Fibroblast of lung (primary cell): ENCODE measurements at places on chromosomes 2 and 18. TPM values are rescaled to one million over a fixed set of nuclear protein-coding genes. Genes with fewer than 3 reads are reported as not detected.

NDUFB3 gene
- 117 and 121 TPM in 2 replicates for polyA plus RNA-seq

COL4A3 gene
- 0.05 and 0.12 TPM in 2 replicates for polyA plus RNA-seq

PPIL3 gene
- 28.2 and 58.9 TPM in 2 replicates for polyA plus RNA-seq

MC4R gene
- not detected in 2 replicates for polyA plus RNA-seq

NPHP1 gene
- 3.7 and 5.1 TPM in 2 replicates for polyA plus RNA-seq

CRYGD gene
- not detected in 2 replicates for polyA plus RNA-seq

L3MBTL4 gene
- 0.02 and 0.06 TPM in 2 replicates for polyA plus RNA-seq

ADRA2B gene
- polyA plus RNA-seq: 0.07 TPM in 1 of 2 replicates, not detected in the other

IL18RAP gene
- not detected in 2 replicates for polyA plus RNA-seq

RAB6C gene
- 0.05 and 0.10 TPM in 2 replicates for polyA plus RNA-seq

UGT1A3 gene
- not detected in 2 replicates for polyA plus RNA-seq

DUSP19 gene
- 2.4 and 2.6 TPM in 2 replicates for polyA plus RNA-seq

LAMA3 gene
- 0.75 and 1.9 TPM in 2 replicates for polyA plus RNA-seq

NRP2 gene
- 16.6 and 23.9 TPM in 2 replicates for polyA plus RNA-seq

DHRS9 gene
- polyA plus RNA-seq: not detected in 2 replicates

UNC80 gene
- under 0.01 TPM in 1 of 2 replicates, not detected in the other for polyA plus RNA-seq

LONRF2 gene
- 0.01 and 0.03 TPM in 2 replicates for polyA plus RNA-seq

KIF5C gene
- 0.09 and 0.17 TPM in 2 replicates for polyA plus RNA-seq

CDK5R2 gene
- polyA plus RNA-seq: 0.02 and 0.05 TPM in 2 replicates

NEU2 gene
- not detected in 2 replicates for polyA plus RNA-seq

IRS1 gene
- 14.3 and 24.0 TPM in 2 replicates for polyA plus RNA-seq

GALNT5 gene
- polyA plus RNA-seq: 51.5 and 63.7 TPM in 2 replicates

TMEM198 gene
- polyA plus RNA-seq: 0.49 and 0.70 TPM in 2 replicates

OTOS gene
- not detected in 2 replicates for polyA plus RNA-seq

LOXL3 gene
- polyA plus RNA-seq: 13.7 and 20.6 TPM in 2 replicates

RND3 gene
- polyA plus RNA-seq: 363 and 403 TPM in 2 replicates

BMPR2 gene
- polyA plus RNA-seq: 44.1 and 65.8 TPM in 2 replicates

SNTG2 gene
- 0.06 TPM in 1 of 2 replicates, not detected in the other for polyA plus RNA-seq

CYP26B1 gene
- 0.02 and 0.09 TPM in 2 replicates for polyA plus RNA-seq

FBXO48 gene
- polyA plus RNA-seq: 0.65 and 0.77 TPM in 2 replicates

GRHL1 gene
- polyA plus RNA-seq: 0.65 and 0.69 TPM in 2 replicates

IL36G gene
- not detected in 2 replicates for polyA plus RNA-seq

GALR1 gene
- not detected in 2 replicates for polyA plus RNA-seq

SERPINB12 gene
- polyA plus RNA-seq: 0.07 TPM in 1 of 2 replicates, not detected in the other

UGT1A4 gene
- polyA plus RNA-seq: not detected in 2 replicates

MBOAT2 gene
- 44.8 and 68.3 TPM in 2 replicates for polyA plus RNA-seq

LIMS4 gene
- 0.14 and 1.5 TPM in 2 replicates for polyA plus RNA-seq

DARS1 gene
- 96.0 and 110 TPM in 2 replicates for polyA plus RNA-seq

C2orf92 gene
- 0.41 and 1.1 TPM in 2 replicates for polyA plus RNA-seq

CDH7 gene
- not detected in 2 replicates for polyA plus RNA-seq

TUBB6 gene
- polyA plus RNA-seq: 549 and 646 TPM in 2 replicates

STARD6 gene
- polyA plus RNA-seq: 0.39 and 0.42 TPM in 2 replicates

ADAM23 gene
- 2.7 and 9.5 TPM in 2 replicates for polyA plus RNA-seq

TLX2 gene
- polyA plus RNA-seq: not detected in 2 replicates

ARHGAP15 gene
- polyA plus RNA-seq: 0.07 and 0.27 TPM in 2 replicates

SOS1 gene
- polyA plus RNA-seq: 20.2 and 24.9 TPM in 2 replicates

ARHGAP28 gene
- 3.3 and 8.5 TPM in 2 replicates for polyA plus RNA-seq

LCT gene
- not detected in 2 replicates for polyA plus RNA-seq

PMAIP1 gene
- 8.5 and 15.9 TPM in 2 replicates for polyA plus RNA-seq

NGEF gene
- polyA plus RNA-seq: 0.24 and 9.7 TPM in 2 replicates

RFTN2 gene
- polyA plus RNA-seq: 0.73 and 0.95 TPM in 2 replicates

EFEMP1 gene
- polyA plus RNA-seq: 406 and 724 TPM in 2 replicates

CRACDL gene
- polyA plus RNA-seq: not detected in 2 replicates

EMX1 gene
- not detected in 2 replicates for polyA plus RNA-seq

WDCP gene
- polyA plus RNA-seq: 10.2 and 11.0 TPM in 2 replicates
